ENCODE measurements at places on chromosomes 1 and 21.

DNA sequence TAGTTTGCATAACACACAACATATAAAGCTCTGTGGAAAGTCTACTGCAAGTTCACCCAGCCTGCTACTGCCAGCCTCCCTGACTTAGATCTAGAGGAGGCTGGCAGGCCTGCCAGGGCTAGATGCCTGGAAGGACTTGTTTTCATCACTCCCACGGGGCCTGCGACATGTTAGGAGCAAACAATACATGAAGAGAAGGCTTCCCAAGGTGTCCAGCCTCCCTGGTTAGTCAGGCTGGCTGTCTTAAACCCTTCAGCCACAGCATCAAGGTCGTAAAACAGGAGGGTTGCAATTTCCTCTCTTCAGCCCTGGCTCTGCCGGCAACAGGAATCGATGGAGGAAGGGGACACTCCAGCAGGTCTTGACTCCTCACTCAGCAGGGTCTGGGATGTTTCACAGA lies 104.5 kb downstream of the NGF start:
- DNase-seq = no peak

GRCh38 chr1:112620377-112620695 lies 704 bp downstream of the CAPZA1 start:
- DNase-seq = no peak

GRCh38 chr1:6476483-6476882 lies 10.5 kb upstream of the TNFRSF25 start:
- no peak for DNase-seq

- DNase-seq = no peak
These were observed 223.2 kb downstream of the TNR start for GRCh38 chr1:175520186-175520585.

DNA sequence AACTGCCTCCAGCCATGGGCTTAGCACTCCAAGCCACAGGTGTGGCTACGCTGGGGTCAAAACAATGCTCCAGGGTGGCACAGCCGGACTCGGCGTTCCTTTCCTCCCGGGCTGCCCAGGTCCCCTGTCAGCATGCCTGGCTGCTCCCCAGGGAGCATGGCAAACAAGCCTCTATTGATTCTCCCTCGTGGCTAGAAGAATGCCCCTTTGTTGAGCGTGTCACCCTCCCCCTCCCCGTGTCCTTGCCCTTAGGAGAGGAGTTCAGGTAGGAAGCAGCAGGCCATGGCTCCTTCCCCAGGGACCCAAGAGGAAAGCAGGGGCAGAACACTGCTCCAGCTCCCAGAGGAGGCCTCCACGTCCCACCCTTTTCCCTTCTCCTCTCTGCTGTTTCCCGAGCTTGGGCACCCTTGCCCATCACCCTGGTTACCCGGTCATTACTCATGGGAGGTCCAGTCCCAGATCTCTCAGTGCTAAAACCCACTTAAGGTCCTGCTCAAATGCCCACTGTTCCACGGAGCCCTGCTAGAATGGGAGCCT lies 57.4 kb upstream of the CITED4 start:
- no peak for DNase-seq

DNA sequence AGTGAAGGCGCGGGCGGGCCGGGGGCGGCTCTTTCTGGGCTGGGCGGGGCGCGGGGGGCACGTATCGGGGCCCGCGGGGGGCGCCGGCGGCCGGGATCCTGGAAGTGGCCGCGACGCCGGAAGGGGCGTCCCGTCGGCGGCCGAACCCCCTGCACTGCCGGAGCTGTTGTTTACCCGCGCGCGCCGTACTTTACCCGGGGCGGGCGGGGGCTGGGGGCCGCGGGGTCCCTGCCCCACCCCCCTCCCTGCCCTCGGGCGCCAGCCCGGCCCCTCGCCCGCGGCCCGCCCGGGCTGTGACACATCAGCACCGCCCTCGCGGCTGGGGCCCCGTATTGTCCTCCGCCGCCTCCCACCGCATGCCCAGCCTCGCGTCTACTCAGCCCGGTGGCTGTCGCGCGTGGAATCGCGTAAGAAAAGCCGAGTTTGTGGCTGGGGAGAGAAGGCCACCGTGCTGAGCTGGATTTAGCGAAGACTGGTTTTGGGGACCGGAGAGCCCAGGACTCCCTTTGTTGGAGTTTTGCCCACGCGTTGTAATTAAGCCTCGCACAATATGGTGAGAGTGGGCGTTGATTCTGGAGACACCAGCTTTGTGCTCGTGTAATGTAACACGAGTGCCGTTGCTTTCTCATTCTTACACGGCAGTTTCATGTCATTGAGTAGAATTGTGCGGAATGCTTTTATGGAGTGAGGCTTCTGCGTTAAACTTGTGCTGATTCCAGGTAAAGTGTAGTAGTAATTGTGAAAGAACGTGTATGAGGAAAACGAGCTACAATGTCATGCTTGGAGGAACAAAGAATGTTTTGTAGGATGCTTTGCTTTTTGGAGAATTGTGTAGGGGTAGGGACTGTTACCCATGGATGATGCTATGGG lies 559 bp downstream of the BACH1 start:
- DNase-seq = peak; percentile 71

DNA sequence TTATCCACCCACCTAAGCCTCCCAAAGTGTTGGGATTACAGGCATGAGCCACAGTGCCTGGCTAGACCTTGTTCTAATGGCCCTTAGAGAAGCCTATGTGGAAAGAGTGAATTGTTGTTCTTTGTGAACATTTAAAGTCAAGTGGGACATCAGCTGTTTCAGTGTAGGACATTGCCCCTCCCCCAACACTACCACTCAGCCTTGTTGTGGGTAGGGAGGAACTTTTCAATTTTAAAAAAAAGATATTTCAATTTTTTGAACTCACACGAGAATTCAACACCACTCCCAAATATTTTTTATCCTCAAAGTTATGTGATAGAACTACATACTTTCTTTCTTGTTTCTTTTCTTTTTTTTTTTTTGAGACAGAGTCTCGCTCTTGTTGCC lies 36.7 kb upstream of the TMEM222 start:
- DNase-seq = no peak

- no peak for DNase-seq
These were observed 37.6 kb upstream of the HMCN1 start for GRCh38 chr1:185696422-185697150.

DNA sequence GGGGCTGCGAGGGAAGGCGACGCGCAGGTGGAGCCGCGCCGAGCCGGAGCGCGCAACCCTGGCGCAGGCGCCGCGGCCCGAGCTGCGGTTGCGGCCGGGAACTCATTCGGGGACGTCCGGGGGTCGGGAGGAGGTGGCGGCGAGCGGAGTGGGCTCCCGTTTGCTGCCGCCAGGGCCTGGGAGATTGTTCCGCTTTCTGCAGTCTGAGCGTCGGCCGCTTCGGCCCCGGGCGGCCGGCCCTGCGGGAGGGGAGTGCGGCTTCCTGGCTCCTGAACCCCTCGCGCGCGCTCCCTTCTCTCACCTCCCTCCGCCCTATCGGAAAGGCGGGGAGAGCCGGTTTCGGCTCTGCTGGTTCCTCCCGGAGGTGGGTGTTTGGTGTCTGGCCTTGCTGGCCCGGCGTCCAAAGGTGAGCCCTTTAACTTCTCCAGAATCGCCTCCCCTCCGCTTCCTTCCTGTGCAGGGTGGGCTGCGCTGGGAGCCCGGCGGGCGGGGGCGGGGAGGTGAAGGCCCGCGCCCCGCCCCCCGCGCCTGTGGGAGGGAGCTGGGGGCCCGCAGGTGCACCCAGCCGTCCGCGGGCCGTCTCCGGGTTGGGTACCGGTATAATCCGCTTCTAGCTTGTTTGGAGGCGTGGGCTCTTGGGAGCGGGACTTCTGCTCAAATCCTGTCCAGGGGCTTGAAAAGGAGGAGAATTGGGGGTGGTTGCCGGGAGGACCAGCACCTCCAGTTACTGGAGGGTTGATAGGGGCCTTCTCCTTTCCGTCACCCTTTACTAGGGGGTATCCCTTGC lies 683 bp downstream of the LRRC8D start:
- DNase-seq = no peak

DNA sequence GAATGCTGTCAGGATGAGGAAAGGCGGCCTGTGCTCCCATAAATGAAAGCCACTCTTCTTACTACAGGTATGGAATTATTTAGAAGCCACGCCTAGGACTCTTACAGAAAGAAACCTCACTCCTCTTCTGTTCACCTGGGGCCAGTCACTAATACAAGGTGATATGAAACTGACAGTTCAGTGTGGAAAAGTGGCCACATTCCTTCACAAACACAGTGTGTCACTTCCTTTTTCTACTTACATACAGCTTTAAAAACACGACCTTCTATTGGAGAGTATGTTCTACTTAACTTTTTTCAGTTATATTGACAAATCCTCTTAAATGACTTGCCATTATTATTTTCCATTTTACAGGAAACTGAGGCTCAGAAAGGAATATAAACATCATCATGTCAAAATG lies 163.1 kb downstream of the PCNX2 start:
- DNase-seq = no peak

GRCh38 chr21:42732033-42732410 lies 78.6 kb downstream of the PDE9A start:
- no peak for DNase-seq

GRCh38 chr1:204268101-204268500 lies 54.3 kb upstream of the GOLT1A start:
- no peak for DNase-seq

DNA sequence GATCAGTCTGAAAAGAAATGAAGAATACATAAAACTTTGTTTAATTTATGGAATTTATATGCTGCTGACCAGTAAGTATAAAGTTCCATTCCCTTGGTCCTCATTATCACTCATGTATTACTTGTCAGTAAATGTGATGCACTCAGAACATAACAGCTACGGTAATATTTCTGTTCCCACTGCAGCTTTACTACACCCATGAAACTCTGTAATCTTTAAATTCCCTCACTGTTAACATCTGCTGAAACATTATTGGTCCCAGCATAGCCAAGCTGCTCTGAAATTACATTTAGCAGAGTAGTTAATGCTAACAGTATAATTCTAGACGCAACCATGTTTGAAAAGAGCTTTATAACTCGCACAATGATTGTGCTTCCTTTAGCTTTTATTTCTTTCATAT lies 238.4 kb downstream of the GPATCH2 start:
- DNase-seq = no peak

- no peak for DNase-seq
These were observed 31.7 kb downstream of the JAM2 start for GRCh38 chr21:25670726-25671125.

GRCh38 chr1:154453574-154454352 lies 48.3 kb upstream of the TDRD10 start:
- no peak for DNase-seq

GRCh38 chr1:56931686-56932085 lies 34.1 kb downstream of the C8B start:
- DNase-seq = no peak

- no peak for DNase-seq
These were observed 96.7 kb upstream of the GNG4 start for GRCh38 chr1:235746245-235746644.

DNA sequence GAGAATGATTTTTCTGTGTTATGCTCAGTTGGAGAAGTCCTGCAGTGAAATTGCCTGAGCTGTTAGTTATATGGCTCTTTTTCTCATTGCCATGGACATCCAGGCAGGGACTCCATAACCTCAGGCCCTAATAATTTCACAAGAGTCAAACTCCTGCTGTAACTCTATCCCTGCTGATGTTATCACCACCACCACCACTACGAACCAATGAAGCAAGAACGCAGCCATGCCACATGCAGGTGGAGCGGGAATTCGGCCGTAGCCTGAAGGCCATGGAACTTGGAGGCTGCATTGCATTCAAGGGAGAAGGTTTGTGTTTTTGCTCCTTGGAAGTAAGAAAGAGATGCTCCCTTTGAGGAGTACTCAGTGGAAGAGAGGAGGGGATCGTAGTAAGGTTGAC lies 16.8 kb upstream of the DLGAP3 start:
- DNase-seq = no peak

GRCh38 chr1:159756397-159756796 lies 24.4 kb upstream of the DUSP23 start:
- no peak for DNase-seq

- no peak for DNase-seq
These were observed 64.5 kb downstream of the NPHP4 start for GRCh38 chr1:5927506-5928370.

DNA sequence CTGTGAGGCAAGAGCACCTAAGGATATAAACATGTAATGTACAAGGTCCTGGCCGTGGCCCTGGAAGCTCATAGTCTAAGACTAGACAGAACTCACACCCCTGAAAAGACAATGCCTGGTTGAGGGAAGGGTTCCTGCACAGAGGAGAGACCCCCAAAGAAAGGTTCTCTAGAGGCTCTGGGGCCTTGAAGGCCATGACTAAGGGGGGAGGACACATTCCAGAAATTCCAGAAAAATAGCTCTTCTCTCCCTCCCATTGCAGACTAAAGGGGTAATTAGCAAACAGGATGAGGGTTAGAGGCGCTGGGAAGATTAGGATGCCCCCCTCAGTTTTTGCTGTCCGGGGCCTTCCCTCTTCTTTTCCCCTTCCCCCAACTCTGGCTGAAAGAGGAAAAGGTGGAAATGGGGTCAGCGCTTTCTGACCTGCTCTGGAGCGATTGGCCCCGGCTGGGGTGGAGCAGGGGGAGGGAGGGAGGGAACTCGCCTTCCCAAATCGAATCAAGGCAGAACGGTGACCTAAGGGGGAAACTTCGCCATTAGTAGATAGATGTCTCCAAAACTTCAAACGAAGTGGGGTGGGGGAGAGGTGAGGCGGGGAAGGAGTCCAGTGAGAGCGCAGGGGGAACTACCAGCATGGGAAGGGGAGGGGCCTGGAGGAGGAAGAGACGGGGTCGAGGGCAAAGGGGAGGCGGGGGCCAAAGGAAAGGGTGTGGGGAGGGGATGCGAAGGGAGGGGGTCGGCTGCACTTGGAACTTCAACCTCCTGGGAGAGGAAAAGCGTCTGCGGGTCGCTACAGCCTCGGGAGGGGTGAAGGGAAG lies 11.8 kb downstream of the PAX7 start:
- no peak for DNase-seq

- DNase-seq = no peak
These were observed 53.3 kb downstream of the TOR1AIP2 start for GRCh38 chr1:179824265-179824664.

GRCh38 chr1:31736675-31737074 lies 27.5 kb downstream of the ADGRB2 start:
- no peak for DNase-seq

DNA sequence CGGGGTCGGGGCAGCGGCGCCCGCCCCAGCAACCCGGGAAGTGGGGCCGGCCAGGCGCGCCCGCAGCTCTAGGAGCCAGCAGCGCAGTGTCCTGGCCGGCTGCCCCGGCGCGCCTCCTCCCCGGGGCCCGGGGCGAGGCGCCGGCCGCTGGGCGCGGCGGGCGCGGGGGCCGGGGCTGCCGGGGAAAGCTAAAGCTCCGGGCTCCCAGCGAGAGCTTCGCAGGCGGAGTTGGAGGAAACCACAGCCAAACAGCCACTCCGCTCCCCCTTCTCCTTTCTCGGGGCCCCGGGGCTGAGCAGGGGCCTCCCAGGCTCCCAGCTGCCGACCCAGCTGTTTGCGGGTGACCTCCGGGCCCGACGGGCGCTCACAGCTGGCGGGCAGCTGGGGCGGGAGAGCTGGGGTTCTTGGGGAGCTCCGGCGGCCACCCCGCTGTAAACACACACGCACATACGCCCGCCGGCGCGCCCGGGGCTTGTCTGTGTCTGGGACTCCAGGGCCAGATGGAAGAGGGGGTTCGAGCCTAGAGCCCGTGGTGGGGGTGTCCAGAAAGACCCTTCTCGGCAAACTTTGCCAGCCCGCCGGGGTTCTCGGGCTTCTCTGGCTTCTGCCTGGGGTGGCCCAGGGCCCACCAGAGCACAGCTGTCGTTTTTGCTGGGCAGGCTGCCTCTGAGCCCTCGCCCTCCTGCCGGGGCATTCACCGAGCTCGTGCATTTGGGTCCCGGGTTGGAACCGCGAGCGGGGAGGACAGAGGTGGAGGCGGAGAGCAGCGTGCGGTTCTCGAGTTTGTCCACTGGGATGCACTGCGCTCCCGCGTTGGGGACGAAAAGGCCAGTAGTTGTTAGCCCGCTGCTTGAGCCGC lies 1.5 kb downstream of the AJAP1 start:
- no peak for DNase-seq
